DMS53 (cell line): ENCODE measurements at places on chromosomes 7 and 10.

DNA sequence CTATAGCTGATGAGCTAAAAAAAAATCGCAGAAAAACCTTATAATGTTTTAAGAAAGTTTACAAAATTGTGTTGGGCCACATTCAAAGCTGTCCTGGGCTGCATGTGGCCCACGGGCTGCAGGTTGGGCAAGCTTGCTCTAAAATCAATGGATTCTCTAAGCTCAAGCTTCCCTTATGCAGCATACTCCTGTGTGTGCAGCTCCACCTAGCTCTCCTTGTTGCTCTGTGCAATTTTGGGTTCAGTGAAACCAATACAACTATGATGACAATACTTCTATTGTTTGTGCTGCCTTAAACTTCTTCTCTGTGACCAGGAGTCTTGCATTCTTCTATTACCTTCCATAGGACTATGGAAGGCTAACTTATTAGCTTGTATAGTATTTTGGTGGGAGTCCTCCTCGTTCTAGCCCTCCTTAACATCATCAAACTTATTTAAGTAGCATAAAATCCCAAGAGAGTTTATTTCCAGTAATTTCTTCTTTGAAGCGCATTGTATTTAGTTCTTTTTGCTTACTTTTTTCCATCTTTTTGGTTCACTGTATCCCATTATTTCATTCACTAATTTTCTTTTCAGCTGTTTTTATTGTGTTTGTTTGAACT, 170.9 kb upstream of the SMIM30 start:
- peak; percentile 82 for DNase-seq

GRCh38 chr7:37083311-37084096, 359.2 kb upstream of the AOAH start:
- DNase-seq, result no peak

GRCh38 chr7:116340201-116340847, 130.0 kb downstream of the TES start:
- peak; percentile 10 for DNase-seq

DNA sequence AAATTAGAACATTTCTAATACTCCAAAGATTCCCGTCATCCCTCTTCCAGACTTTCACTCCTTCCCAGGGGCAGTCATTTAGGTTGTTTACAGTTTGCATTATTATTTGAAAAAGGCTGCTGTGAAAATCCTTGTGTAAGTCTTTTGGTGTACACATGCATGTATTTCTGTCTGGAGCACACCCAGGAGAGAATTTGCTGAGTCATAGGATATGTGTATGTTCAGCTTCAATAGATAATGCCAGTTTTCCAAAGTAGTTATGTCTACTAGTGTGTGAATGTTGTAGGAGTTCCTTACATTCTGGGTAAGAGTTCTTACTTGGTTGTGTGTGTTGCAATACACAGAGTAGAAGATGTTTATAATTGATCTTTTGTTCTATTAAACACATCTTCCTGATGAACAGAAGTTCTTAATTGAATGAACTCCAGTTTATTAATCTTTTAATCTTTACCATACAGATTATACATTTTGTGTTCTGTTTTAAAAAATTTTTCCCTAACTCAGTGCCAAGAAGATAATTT, 25.3 kb downstream of the CROT start:
- peak; percentile 58 for DNase-seq

DNA sequence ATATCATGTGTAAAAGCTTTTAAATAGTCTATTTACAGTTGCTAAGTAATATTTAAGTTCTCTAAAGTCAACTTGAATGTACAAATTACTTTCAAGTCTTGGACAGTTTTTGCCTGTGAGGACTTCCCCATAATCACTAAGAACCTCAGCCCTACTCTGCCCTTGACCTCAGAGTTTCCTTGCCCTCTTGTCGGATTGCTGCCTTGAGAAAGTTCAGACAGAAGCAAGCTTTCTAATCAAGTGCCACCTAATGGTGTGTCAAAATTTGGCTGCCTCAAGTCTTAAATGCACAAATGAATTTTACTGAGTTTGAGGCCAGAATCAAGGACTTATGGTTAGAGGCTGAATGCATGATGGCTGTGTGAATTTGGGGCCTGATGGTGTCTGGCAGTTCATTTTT, 88.3 kb upstream of the KAT6B start:
- no peak for DNase-seq

GRCh38 chr10:91901784-91902677, 7.3 kb downstream of the FGFBP3 start:
- DNase-seq, result peak; percentile 90

DNA sequence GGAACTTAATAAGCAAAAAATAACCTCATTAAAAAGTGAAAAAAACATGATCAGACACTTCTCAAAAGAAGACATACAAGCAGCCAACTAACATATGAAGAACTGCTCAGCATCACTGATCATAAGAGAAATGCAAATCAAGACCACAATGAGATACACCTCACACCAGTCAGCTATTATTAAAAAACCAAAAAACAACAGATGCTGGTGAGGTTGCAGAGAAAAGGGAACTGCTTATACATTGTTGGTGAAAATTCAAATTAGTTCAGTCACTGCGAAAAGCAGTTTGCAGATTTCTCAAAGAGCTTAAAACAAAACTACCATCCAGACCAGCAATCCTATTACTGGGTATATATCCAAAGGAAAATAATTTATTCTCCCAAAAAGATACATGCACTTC, 513.3 kb downstream of the MDFIC start:
- no peak for DNase-seq

DNA sequence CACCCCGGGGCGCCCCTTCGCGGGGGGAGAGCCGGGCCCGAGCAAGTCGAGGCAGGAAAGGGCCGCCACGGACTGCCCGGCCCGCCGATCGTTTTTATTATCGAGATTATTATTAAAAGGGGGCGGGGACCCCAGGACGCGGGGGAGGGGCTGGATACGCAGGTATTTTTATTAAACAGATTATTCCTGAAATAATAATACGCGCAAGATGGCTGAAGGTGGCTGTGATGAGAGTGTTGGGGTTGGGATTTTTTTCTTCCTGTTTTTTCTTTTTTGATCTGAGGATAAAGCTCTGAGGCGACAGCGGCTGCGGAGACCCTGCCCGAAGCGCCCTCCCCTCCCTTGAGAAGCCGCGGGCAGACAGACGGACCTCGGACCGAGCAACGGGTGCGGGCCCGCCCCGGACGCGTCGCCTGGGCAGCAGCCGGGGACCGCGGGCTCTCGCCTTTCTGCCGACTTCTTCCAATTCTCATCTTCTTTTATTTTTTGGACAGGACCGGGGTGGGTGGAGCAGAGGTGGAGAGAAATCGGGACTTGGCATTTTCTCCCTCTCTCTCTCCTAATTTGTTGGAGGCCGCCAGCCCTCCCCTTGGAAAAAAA, 1.4 kb upstream of the TRIM8 start:
- DNase-seq, result peak; percentile 82

DNA sequence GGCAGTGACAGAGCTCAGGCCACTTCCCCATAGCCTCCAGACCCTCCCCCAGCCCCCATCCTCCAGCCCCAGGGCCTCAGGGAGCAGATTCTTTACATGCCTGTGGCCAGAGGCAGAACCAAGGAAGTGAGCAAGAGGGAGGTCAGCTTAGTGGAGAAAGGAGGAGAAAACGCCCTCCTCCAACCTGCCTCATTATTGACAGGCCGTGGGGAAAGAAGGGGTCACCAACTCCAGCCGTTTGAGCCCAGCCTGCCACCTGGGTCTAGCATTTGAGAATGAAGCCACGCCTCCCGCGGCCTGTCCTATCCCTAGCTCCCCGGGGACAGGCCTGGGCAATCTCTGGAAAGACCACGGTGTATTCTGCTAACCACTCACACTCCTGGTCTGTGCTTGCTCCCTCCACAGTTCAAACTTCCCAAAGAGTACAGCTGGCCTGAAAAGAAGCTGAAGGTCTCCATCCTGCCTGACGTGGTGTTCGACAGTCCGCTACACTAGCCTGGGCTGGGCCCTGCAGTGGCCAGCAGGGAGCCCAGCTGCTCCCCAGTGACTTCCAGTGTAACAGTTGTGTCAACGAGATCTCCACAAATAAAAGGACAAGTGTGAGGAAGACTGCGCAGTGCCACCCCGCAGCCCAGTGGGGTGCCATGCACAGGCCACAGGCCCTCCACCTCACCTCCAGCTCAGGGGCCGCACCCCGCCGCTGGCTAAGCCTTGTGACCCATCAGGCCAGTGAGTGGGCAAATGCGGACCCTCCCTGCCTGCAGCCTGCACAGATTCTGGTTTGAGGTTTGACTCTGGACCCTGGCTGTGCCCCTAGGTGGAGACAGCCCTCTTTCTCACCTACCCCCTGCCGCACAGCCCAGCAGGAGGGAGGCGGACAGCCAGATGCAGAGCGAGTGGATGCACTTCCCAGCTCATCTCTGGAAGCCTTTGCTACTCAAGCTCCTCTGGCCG, 14.3 kb upstream of the TRIM8 start:
- no peak for DNase-seq

DNA sequence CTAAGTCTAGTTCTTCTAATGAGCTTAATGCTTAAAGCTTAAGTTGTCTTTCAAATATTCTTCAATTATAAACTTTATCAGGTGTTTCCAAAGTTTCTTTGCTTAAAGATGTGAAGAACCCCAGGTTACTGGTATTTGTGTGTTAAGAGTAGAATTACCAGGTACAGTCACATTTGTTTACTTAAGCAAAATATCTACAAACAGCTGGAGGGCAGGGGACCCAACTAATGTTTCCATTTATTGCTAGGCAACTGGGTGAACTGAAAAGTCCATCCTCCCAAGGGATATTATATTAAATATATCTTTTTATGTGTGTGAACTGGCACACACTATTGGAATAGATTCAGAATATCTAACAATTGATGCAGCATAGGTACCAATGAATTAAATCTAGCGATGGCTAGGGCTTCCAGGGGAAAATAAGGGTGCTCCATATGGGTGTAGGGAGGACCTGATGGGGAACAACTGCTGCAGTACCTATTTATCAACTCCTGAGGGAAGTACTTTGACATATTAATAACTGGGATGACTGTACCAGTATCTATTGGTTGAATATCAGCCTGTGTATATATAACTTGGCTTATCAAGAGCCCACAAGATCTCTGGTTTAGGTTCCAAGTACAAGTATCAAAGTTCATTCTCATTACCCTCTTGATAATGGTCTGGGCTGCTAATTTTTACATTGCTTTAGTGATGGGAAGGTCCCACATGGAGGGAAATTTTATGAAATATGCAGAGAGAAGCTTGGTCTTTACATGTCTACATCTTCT, 10.3 kb upstream of the AGR3 start:
- DNase-seq, result peak; percentile 81
